ENCODE measurements at places on chromosomes 2 and 18. TPM values are rescaled to one million over a fixed set of nuclear protein-coding genes. Genes with fewer than 3 reads are reported as not detected.

- H3K27me3 ChIP-seq, result peaks cover 20% of the 10 kb centered on the region
- H3K27ac ChIP-seq, result no peak overlapping the region
- no peaks in the 10 kb centered on the region for H3K4me1 ChIP-seq
Observed at GRCh38 chr2:23320058-23320457, 64.9 kb upstream of the KLHL29 start.

Gene HNRNPLL
- total RNA-seq, result 108 TPM

Gene ARHGAP28
- total RNA-seq, result not detected

GRCh38 chr2:53036196-53036595 lies 731.4 kb upstream of the CHAC2 start:
- no peak for DNase-seq
- H3K4me1 ChIP-seq, result no peaks in the 10 kb centered on the region
- H3K27me3 ChIP-seq, result no peaks in the 10 kb centered on the region
- H3K36me3 ChIP-seq, result no peaks in the 10 kb centered on the region
- H3K4me3 ChIP-seq, result no peak overlapping the region

GRCh38 chr2:210842896-210843295 lies 286.5 kb downstream of the CPS1 start:
- no peak overlapping the region for H3K27ac ChIP-seq
- H3K36me3 ChIP-seq, result no peaks in the 10 kb centered on the region
- H3K27me3 ChIP-seq, result no peaks in the 10 kb centered on the region
- no peaks in the 10 kb centered on the region for H3K4me1 ChIP-seq
- DNase-seq, result no peak
- no peak overlapping the region for H3K4me3 ChIP-seq

Gene SEPTIN10
- 8.4 TPM for total RNA-seq

- no peak for DNase-seq
- no peaks in the 10 kb centered on the region for H3K36me3 ChIP-seq
- peaks cover 3% of the 10 kb centered on the region for H3K27me3 ChIP-seq
- H3K27ac ChIP-seq, result no peak overlapping the region
- no peak overlapping the region for H3K4me3 ChIP-seq
- no peaks in the 10 kb centered on the region for H3K4me1 ChIP-seq
Observed at GRCh38 chr2:221629468-221629867, 57.4 kb upstream of the EPHA4 start.
